ENCODE measurements at places on chromosomes 6 and 20.

- no peak for DNase-seq
These were observed 11.6 kb upstream of the ADAM33 start for GRCh38 chr20:3693376-3693775.

DNA sequence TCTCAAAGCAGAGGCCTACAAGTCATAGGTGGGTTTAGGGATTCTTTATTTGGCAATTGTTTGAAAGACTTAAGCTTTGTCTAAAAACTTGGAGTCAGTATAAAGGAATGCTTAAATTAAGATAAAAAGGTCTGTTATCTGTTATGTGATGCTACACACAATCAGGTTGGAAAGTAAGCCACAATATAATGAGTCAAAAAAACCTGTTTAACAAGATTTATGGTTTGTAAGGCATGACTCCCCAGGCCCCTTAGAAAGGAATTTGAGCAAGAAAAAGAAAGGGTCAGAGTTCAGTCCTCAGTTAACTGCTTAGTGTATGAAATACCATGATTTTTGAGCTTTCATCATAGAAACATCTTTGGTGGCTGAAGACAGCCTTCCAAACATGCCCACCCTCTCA, 66.8 kb upstream of the HMGN3 start:
- no peak for DNase-seq

GRCh38 chr6:163460307-163460782, 45.8 kb downstream of the QKI start:
- peak; percentile 55 for DNase-seq

- DNase-seq = no peak
These were observed 14.0 kb downstream of the MAP3K7 start for GRCh38 chr6:90572856-90573255.

DNA sequence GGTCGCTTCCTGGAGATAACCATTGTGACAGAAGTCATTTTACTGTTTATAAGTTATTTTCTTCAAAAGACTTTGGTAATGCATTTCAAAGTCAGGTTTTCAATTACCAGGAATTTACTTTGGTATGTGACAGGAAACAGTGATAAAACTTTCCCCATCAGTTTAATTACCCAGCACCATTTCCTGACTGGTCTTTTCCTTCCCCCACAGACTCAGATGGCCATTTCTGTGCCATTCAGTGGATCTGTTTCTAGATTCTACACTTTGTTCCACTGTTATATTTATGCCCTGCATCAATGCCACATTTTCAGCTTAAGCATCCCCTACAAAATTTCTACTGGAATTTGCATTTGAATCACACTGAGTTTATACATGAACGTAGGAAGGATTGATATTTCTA, 16.3 kb downstream of the RRBP1 start:
- DNase-seq = no peak

DNA sequence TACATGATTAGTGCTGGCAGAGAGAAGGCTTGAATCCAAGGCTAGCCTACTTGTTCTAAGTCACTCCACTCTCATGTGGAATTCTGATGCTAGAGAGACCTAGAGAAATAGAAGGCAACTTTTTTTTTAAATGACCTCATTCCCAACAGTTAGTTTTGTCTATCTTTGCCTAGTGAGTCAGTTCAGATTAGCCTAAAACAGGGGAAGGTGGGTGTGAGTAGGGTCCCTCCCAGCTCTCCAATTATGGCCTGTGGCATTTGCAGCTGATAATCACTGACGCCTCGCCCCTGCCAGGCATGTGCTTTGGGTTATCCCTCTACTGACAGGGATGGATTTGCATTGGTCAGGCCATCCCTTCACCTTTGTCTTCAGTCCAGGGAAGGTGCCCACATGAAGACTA, 13.6 kb downstream of the TXLNB start:
- DNase-seq = no peak

GRCh38 chr6:133241901-133242636, 912 bp downstream of the EYA4 start:
- no peak for DNase-seq

DNA sequence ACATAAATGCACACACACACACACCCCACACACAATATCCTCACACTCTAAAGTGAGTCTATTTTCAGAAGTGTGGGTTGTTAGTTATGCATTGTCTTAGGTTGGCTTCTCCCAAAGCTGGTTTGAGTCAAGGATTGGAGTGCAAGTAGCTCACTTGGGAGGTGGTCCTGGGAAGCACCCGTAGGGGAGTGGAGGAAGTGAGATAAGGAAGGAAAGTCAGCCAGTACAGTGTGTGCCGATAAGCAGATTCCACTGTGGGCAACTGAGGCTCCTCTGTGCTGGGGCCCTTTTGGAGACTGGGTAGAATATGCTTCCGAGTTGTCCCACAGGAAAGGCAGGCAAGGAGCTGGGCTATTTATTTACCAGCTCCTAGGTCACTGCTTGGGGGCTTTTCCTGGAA, 67.2 kb downstream of the PLCB4 start:
- no peak for DNase-seq

- DNase-seq = peak; percentile 45
These were observed 176.7 kb downstream of the BMP7 start for GRCh38 chr20:57089699-57090144.

DNA sequence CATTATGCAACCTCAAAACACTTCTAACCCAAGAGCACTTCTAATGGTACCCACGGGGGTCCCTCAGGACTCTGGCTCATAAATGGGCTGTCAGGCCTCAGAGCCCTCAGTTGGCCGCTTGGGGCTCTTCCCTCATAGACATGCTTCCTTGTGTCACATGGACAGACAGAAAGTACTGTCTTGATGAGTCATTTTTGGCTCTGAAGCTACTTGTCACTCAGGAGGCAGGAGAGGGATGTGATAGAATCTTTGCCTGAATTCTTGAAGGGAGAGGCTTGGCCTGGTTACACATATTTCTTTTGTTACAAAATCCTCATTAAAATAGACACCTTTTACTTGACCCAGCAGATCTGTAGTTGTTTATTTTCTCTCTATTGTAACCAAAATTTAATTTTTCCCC, 15.1 kb upstream of the EDN1 start:
- DNase-seq = no peak

GRCh38 chr6:136990754-136991153, 54.0 kb downstream of the IL20RA start:
- DNase-seq = no peak

GRCh38 chr6:31129130-31129529, 8.9 kb upstream of the CDSN start:
- DNase-seq = no peak

DNA sequence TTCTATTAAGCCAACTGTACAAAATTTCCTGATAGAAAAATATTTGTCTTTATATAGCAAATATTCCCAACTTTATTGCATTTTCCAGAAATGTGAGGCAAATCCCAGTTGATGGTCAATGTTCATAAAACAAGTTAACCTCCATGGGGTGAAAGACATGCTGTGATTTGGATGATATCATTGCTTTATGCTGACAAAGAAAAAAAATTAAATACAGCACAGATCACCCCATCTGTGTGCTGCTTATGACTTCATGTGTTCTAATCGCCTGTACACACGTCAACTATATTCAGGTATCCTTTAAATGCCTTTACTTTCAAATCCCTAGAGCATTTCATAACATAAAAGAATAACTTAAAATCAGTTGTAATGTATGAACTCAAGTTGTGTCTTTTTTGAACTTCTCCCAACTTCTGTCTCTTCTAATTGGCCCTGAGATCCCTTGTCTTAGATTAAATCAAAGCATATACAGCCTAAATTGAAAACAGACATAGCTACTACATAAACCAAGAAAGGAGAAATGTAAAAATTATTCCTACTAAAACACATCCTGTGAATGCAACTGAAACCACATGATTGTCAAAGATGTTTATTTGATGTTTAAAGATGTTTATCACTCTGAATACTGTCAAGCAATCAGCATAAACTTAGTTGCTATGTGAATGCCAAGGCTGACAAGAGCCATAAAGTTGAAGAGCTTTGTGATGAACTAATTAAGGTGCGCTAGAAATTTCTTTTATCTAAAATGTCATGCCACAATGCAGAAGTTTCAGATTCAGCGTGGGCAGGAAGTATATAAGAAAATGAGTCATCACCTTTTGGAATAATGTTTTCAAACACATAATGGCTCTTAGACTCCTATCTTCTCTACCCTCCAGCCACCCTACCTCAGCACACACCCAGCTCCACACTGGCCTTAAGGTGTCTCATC, 68.7 kb downstream of the FILIP1 start:
- no peak for DNase-seq

- peak; percentile 56 for DNase-seq
These were observed 153.5 kb upstream of the DST start for GRCh38 chr6:56796196-56796532.

GRCh38 chr6:24054388-24054787, 71.6 kb upstream of the NRSN1 start:
- no peak for DNase-seq

- no peak for DNase-seq
These were observed 13.6 kb upstream of the SASH1 start for GRCh38 chr6:148328876-148329555.

- peak; percentile 64 for DNase-seq
These were observed 89.1 kb upstream of the PHACTR3 start for GRCh38 chr20:59515013-59515905.

GRCh38 chr20:42041000-42041565, 422.9 kb upstream of the CHD6 start:
- DNase-seq = no peak

GRCh38 chr6:129280293-129280644, 397.3 kb downstream of the LAMA2 start:
- DNase-seq = no peak

GRCh38 chr6:152142105-152142504, 334.6 kb downstream of the ESR1 start:
- DNase-seq = no peak

DNA sequence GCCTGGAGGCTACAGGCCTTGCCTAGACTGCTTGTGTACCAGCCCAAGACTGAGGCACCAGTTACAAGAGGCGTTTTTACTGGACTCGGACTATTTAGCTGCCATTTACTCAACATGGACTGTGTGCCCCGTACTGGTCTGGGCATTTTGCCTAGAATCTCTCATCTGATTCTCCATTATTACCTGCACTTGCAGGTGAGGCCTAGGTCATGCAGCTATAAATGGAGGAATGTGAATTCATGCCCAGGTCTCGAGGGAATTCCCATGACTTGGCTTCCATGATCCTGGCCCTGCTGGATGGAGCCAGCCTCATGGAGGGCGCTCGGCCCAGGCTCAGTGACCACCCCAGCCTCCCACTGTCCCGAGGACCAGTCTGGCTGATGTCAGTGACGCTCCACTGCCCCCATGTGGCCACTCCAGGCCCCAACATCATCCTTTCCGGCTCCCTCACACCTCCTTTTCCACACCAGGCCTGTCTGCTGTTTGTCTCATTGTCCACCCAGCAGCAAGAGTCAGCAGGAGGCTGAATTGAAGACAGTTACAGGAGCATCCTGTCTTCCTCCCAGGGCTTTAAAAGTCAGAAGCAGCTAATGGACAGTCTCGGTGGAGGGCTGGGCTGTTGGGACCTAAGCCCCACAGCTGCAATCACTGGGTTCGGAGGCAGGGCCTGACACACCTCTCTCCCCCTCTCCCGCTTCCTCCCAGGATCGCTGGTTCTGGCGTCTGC, 8.7 kb downstream of the MMP24OS start:
- DNase-seq = peak; percentile 63

- no peak for DNase-seq
These were observed 158.5 kb upstream of the ADGRB3 start for GRCh38 chr6:68476611-68477010.

- no peak for DNase-seq
These were observed 577.8 kb downstream of the PKHD1 start for GRCh38 chr6:51509597-51509996.
